ENCODE measurements at places on chromosomes 2 and 18. TPM values are rescaled to one million over a fixed set of nuclear protein-coding genes. Genes with fewer than 3 reads are reported as not detected.

Gene MSTN
- total RNA-seq = 0.12 TPM

Gene LCT
- under 0.01 TPM for total RNA-seq

Gene RPRD1A
- 76.7 TPM for total RNA-seq

Gene EXOC6B
- 39.7 TPM for total RNA-seq

Gene KIDINS220
- 115 TPM for total RNA-seq

Gene WNT6
- not detected for total RNA-seq

Gene ERCC3
- 53.6 TPM for total RNA-seq

Gene DHX57
- 29.5 TPM for total RNA-seq

Gene HOXD9
- total RNA-seq = 0.75 TPM

Gene LAMA3
- total RNA-seq = 30.5 TPM

Gene FSIP2
- total RNA-seq = 0.22 TPM

Gene FOXD4L1
- 0.12 TPM for total RNA-seq

Gene FRZB
- total RNA-seq = 0.12 TPM

Gene SLC16A14
- 2.2 TPM for total RNA-seq
